ENCODE measurements at places on chromosomes 1 and 21.

- no peak for DNase-seq
Measured at GRCh38 chr1:82260666-82261065, 459.9 kb downstream of the ADGRL2 start.

- no peak for DNase-seq
Measured at GRCh38 chr21:34989337-34990151, 59.6 kb downstream of the RUNX1 start.

- DNase-seq = no peak
Measured at GRCh38 chr1:180522213-180522515, 19.8 kb upstream of the ACBD6 start.

- DNase-seq = no peak
Measured at GRCh38 chr1:108881369-108881768, 4.6 kb downstream of the GPSM2 start.

- DNase-seq = no peak
Measured at GRCh38 chr1:117657031-117657430, 51.2 kb downstream of the TENT5C start.

DNA sequence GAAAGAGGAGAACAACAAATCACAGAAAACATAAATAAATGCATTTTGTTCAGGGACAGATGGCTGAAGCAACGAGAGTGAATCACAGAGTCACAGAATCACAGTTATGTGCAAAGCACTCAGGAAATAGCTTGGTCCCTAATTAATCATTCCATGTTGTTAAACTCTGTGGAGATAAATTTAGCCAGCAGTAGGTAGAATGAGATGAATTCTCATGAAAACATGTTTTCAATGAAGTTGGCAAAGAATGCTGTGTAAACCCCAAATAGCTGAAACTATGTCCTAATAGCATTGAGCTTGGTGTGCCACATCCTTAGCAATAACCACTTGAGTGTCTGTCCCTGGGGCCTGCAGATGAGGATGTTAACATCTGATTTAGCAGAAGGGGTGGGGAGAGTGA, 20.4 kb downstream of the LEPR start:
- no peak for DNase-seq

DNA sequence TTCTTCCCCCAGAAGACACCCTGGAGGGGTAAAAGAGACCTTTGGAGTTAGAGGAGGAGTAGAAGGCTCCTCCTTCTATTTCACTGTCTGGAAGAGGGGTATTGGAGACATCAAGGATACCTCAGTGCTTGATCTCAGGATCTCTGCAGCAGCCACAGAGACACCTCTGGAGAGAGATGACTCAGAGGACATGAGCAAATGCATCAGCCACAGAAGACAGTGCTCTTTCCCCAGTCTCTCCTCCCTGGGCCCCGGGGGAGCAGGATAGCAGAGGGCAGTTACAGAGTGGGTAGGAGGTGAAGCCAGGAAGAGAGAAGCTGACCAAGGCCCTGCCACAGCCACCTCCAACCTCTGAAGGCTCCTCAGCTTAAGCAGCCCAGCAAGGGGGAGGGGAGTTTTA, 15.3 kb upstream of the TEDDM1 start:
- no peak for DNase-seq

DNA sequence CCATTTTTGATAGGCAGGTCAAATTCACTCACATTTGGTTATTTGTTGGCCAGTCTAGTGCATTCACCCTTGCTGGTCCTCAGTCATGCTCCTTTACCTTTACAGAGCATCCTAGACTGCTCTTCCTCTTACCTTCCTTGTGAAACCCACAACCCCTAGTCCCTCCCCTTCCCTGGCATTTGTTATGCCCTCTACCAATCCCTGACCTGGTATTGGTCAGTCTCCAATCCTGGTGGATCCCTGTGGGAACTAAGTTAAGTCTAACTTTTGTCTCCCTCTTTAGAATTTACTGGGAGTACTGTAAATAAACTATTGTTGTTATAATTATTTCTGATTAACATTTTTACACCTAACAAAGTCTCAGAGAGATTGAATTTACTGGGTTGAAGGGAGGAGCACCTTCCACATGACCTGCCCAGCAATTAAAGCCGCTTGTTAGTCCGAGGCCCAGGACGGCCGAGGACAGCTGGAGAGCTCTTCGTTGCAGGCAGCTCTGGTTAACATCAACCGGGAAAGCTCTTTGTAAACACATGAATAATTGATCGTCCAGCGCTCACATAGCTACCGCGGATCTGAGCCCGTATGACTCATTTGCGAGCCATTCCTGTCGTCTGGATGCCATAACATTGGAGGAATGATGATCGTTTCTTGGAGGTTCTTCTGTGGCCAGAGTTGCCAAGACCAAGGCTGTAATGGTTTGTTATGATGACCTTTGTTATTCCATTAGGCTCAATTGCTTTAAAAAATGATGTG, 31.9 kb downstream of the MTARC1 start:
- no peak for DNase-seq

GRCh38 chr1:245752561-245752960, 597.8 kb downstream of the KIF26B start:
- no peak for DNase-seq

DNA sequence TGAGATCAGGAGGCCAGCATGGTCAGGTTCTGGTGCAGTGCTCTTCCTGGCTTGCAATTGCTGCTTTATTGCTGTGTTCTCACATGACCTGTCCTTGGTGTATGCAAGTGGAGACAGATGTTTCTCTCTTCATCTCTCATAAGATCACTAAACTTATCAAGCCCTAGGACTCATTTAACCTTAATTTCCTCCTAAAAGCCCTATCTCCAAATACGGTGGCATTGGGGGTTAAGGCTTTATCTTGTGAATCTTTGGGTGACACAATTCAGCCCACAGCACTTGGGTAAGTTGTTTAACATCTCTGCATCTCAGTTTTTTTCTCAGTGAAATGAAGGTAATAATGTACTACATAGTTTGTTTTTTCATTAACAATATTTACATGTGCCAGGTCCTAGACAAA, 152.4 kb downstream of the RWDD3 start:
- no peak for DNase-seq

GRCh38 chr21:32818411-32818810, 46.9 kb upstream of the PAXBP1 start:
- DNase-seq = no peak

GRCh38 chr21:43751955-43752591, 24.0 kb downstream of the CSTB start:
- DNase-seq = no peak

DNA sequence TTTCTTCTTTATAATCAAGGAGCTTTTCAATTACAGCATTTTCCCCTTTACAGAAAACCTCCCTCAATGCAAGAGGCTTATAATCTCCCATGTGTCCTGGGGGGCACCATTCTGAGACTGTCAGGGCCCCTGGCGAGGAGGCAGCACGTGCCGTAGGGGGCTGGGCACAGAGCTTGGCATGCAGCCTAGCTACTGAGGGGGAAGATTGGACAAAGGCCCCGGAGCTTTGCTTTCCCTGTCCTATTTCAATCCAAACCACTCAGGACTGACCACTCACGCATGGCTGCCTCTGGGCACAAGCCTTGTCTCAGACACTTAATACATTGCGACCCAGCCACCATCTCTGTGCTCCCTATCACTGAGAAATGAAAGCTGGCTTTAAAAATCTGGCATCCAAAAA, 2.8 kb upstream of the RAP1GAP start:
- no peak for DNase-seq

DNA sequence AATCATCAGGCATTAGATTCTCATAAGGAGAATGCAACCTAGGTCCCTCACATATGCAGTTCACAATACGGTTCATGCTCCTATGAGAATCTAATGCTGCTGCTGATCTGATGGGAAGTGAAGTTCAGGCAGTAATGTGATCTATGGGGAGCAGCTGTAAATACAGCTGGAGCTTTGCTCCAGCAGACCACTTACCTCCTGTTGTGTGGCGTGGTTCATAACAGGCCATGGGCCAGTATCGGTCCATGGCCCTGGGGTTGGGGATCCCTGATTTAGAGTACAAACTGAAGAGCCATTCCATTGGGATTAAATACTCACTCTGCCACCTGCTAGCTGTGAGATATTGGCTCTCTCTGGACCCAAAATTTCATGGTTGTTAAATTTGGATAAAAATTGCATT, 244.6 kb upstream of the POGK start:
- DNase-seq = no peak

GRCh38 chr1:63931468-63931867, 157.7 kb downstream of the ROR1 start:
- no peak for DNase-seq

DNA sequence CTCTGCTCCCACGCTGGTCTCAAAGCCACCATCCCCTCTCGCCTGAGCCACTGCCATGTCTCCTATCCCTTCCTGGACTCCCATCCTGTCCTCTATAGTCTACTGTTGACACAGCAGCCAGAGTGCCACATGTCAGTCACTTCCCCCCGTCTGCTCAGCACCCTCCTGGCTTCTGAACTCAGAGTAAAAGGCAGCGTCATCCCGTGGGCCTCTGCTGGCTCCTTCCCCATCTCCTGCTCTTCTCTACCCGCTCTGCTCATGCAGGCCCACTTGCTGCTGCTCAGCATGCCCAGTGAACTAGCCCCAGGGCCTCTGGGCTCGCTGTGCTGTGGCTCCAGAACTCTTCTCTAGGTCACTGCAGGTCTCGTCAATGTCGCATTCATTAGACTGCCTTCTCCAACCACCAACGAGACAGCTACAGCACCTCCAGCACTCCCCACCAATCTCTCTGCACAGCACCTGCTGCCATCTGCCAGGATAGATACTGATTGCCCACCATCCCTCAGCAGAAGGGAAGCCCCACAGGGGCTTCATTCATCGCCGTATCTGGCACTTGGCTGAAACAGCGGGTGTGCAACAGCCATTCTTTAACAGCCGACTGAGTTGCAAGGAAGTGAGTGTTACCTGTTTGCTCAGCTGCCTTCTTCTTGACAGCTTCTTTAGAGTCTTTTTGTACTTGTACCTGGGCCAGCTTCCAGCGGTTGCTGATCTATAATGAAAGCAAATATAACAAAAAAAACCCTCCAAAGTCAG, 11.8 kb upstream of the SRM start:
- no peak for DNase-seq

DNA sequence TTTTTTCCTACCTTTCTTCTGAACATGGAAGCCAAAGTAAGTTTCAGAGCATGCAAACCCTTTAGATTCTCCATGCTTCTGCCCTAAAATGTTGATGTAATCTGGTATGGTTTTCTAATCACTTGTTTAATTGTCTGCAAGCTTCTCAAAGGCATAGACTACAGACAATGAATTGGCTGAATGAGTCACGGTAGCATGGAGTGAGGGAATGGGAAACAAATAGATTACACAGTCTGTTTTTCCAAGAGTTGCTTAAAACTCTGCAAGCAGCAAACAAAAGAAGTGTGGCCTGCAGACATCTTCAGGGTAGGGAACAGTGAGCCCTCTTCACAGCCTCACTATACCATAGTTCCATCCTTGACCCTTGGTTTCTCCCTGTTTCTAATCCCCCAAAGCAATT, 326.0 kb downstream of the BARHL2 start:
- no peak for DNase-seq

GRCh38 chr1:51541313-51542050, 22.4 kb upstream of the EPS15 start:
- no peak for DNase-seq

- DNase-seq = no peak
Measured at GRCh38 chr1:14804626-14805025, 206.1 kb downstream of the KAZN start.

GRCh38 chr1:50424884-50425375, 1.7 kb upstream of the DMRTA2 start:
- DNase-seq = no peak

DNA sequence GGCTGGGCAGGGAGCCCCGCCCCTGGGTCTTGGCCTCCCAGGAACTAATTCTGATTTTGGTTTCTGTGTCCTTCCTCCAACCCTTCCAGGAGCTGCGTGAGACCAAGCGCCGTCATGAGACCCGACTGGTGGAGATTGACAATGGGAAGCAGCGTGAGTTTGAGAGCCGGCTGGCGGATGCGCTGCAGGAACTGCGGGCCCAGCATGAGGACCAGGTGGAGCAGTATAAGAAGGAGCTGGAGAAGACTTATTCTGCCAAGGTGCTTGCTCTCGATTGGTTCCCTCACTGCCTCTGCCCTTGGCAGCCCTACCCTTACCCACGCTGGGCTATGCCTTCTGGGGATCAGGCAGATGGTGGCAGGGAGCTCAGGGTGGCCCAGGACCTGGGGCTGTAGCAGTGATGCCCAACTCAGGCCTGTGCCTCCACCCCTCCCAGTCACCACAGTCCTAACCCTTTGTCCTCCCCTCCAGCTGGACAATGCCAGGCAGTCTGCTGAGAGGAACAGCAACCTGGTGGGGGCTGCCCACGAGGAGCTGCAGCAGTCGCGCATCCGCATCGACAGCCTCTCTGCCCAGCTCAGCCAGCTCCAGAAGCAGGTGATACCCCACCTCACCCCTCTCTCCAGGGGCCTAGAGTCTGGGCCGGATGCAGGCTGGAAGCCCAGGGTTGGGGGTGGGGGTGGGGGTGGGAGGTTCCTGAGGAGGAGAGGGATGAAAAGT, 18.5 kb upstream of the SEMA4A start:
- DNase-seq = no peak

GRCh38 chr1:77057994-77058585, 161.1 kb downstream of the PIGK start:
- DNase-seq = no peak

- DNase-seq = no peak
Measured at GRCh38 chr21:34360488-34361241, 3.1 kb upstream of the KCNE2 start.

DNA sequence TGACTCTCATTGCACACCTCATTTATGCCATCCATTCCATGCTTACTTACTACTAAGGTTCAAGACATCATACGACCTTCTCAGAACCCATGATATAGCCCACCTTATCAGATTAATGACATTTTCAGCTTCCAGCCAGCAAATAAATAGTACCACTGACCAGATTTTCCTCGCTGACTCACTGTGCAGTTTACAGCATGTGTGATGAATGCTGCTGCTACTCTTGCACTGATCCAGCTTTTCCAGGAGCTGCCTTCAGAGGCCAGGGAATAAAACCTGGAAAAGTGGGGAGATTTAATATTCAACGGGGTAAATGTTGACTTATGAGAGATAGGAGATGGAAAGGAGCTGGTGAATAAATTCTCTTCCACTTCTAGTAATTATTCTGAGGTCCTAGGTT, 247.1 kb downstream of the COL11A1 start:
- no peak for DNase-seq

DNA sequence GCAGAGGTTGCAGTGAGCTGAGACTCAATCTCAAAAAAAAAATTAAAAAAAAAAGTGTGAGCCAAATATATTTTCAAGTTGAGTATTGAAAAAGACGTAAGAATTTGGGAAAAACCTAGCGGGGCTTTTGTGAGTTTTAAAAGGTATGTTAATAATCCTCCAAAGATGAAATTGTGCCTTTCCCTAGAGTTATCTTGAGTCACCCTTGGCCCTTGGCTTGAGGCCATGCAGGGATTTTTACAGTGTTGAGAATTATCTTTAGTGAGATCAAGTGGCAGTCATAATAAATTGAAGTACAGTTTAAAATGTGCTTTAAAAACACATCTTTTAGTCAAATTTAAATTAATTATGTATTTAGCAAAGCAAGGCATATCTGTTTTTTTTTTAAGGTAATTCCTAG, 32.7 kb downstream of the PPP2R5A start:
- no peak for DNase-seq

GRCh38 chr1:13892671-13893325, 192.8 kb downstream of the PRDM2 start:
- no peak for DNase-seq
